Muscle of leg (tissue), 16 donors: ENCODE measurements at places on chromosomes 16 and 17. TPM values are rescaled to one million over a fixed set of nuclear protein-coding genes. Genes with fewer than 3 reads are reported as not detected.

- peak; percentile 70 for DNase-seq
Measured at GRCh38 chr17:9472541-9472940, 103.1 kb downstream of the STX8 start.

GRCh38 chr17:59753522-59754467 lies 46.3 kb downstream of the VMP1 start:
- peak; percentile 93 for DNase-seq

- no peak for DNase-seq
Measured at GRCh38 chr16:52755396-52755795, 208.5 kb upstream of the TOX3 start.

GRCh38 chr17:75295201-75296158 lies 6.2 kb upstream of the SLC25A19 start:
- DNase-seq, result peak; percentile 61

GRCh38 chr17:48184721-48185120 lies 77.2 kb downstream of the SNX11 start:
- no peak for DNase-seq

- DNase-seq, result peak; percentile 90
Measured at GRCh38 chr16:81723098-81723723, 55.9 kb upstream of the PLCG2 start.

- peak; percentile 15 for DNase-seq
Measured at GRCh38 chr16:9060225-9060624, 31.2 kb upstream of the HAPSTR1 start.

- DNase-seq, result no peak
Measured at GRCh38 chr17:47318197-47318918, 5.4 kb upstream of the EFCAB13 start.

DNA sequence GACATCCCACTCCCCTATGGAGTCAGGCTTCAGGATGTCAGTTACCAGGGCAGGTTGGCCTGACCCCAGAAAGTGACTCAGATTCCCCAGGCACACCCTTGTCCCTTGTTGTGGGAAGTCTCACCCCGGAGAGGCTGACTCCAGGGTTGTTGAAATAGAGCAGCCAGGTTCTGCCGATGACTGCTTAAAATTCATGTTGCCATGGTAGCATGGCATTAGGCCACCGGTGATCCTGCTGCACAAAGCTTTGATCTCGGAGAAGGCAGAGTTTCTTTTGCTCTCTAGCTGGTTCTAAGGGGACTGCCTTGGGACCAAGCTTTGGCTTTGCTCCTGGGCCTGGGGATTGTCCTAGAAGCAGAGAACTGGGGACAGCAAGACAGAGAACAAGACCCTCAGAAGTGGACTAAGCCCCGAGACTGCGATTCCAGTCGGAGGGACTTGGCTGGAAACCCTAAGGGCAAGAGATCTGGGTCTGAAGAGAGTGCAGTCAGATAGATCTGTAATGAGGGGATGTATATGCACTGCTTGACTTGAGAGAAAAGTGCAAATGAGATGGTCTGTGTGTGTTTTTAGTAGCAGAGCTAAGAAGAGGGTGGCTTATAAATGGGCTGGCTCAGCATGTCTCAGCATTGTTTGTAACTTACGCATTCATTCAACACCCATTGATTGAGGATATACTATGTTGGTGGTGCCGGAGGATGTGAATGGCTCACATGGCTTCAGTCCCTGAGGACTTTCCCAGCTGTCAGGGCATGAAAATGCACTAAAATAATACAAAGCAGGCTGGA lies 106.9 kb downstream of the RGS9 start:
- DNase-seq, result peak; percentile 28

GRCh38 chr16:89909777-89910716 lies 8.6 kb upstream of the MC1R start:
- peak; percentile 80 for DNase-seq

DNA sequence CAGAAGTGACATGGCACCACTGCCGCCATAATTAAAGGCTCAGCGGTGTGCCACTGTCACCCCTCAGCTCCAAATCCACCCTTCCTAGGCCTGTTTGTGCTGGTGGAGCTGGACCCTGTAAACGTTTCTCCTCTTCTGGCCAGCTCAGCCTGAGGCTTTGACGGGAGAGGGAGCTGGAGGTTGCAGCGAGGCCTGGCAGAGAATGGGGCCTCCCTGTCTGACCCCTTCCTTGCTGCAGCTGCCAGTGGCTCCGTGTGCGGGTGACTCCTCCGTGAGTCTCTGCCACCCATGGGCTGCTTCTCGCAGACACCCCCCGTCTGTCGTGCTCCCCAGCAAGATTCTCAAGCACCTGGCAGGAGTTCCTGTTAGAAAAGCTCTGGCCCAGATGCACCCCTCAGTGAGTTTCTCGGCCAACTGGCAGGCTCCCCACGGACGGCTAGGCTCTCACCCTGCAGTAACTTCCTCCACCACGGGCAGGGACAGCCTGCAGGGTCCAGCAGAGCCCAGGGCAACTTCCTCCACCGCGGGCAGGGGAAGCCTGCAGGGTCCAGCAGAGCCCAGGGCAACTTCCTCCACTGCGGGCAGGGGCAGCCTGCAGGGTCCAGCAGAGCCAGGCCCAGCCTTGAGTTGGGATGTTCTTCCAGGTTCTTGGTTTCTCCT lies 4.7 kb upstream of the CHMP6 start:
- DNase-seq, result no peak

GRCh38 chr17:28247671-28248555 lies 71.1 kb upstream of the TMEM97 start:
- DNase-seq, result no peak

DNA sequence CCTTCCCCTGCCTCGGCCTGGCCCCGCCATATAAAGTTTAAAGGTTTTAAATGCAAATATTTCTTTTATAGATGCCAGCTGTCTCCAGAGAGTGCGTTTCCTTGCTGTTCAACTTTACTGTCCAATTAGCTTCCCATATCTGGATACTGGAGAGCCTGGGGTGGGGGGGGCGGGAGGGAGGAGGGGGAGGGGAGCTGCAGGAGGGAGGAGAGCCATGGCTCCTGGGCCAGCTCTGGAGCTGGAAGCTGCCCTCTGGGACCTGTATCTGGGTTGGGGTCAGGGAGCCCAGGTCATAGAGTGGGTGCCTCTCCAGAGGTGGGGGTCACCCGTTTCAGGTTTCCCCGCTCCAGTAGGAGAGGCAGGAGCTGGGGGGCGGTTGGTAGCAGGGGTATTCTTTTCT lies 6.2 kb upstream of the GSE1 start:
- no peak for DNase-seq

GRCh38 chr16:54407596-54407995 lies 121.0 kb upstream of the IRX3 start:
- DNase-seq, result peak; percentile 70

- no peak for DNase-seq
Measured at GRCh38 chr16:29806099-29806579, at the start of gene MAZ. Gene MAZ, plus strand, starts transcription at chr16:29806529. Its CDS starts 173 bp downstream, at chr16:29806702.

DNA sequence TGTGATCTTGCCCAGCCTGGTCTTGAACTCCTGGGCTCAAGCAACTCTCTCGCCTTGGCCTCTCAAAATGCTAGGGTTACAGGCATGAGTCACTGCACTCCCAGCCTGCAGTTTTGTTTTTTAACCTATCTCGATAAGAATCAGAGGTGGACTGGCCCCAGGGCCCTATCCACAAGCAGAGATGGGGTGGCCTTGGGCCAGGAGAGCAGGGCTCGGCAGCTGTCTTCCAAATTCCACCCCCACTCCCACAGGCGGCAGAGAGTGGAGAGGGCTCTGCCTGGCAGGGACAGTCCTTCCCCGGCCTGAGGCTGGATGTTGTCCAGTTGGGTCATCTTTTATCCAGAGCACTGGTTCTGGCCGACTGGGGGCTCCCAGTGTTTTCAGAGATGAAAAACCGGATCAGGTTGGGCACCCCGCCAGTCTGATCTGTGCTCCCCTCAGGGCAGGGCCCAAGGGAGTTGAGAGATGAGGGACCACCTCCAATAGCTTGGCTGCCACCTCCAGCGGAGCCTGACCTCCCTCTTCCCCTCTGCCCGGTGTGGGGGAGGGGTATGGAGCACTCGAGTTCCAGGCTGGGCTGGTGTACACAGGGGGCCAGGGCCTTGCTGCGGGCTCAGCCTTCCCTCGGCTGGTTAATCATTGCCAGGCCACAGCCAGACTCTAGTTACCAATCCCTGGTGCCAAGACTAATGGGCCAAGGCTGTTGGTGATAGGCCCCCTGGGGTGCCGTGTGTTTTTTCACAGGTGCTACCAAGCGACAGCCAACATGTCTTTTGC lies 30.3 kb upstream of the MYO15B start:
- DNase-seq, result peak; percentile 60

HBA1 gene
- polyA plus RNA-seq, result 1,237 TPM

KRT33A gene
- polyA plus RNA-seq, result not detected

CNGB1 gene
- polyA plus RNA-seq, result not detected

C17orf107 gene
- 1.4 TPM for polyA plus RNA-seq

CCL3 gene
- 5.8 TPM for polyA plus RNA-seq

SP2 gene
- 13.3 TPM for polyA plus RNA-seq

TAC4 gene
- 1.3 TPM for polyA plus RNA-seq

RASD1 gene
- 3.9 TPM for polyA plus RNA-seq
